Breast epithelium (tissue), 4 donors: ENCODE measurements at places on chromosomes 2 and 18.
A peak's percentile ranks its signal among the peaks of the same experiment; 100 is the strongest.

DNA sequence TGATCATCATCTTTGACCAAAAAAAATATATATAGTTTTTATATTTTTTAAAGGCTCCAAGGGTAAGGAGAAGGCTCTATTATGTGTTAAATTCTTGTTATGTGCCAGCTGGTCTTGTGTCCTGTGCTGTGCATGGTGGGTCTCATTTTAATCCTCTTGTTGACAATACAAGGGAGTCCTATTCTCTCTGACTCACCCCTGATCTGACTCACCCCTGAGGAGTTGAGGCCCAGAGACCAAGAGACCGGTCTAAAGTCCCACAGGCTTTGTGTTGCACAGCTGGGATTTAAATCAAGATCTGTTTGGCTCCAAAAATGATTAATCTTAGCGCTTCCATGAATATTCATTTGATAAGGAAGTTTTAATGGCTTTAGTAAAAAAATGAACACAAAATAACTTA, 25.7 kb downstream of the MC2R start:
- DNase-seq, result no peak

GRCh38 chr2:159050426-159050825, 82.0 kb downstream of the TANC1 start:
- no peak for DNase-seq

DNA sequence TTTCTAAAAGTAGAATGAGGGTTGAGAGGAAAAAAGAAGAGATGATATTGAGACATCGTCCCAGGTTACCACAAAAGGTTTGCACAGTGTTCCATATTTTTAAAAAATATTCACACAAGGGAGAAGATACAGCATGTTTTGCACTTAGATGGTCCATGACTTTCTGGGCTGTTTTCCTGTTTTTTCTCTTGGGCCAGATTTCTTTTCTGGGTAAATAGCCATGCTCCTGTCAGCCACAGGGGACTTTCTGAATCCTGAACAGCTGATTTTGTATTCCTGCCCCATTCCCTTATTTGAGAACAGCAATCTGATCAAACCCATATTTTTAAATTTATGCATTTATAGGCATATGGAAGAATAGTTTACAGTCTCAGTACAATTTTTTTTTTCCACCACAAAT, 185.9 kb upstream of the NRP2 start:
- DNase-seq, result no peak

- no peak for DNase-seq
These were observed 126.4 kb upstream of the MGAT5 start for GRCh38 chr2:134127496-134127895.

GRCh38 chr18:68830256-68831045, 32.6 kb downstream of the CCDC102B start:
- DNase-seq, result no peak

DNA sequence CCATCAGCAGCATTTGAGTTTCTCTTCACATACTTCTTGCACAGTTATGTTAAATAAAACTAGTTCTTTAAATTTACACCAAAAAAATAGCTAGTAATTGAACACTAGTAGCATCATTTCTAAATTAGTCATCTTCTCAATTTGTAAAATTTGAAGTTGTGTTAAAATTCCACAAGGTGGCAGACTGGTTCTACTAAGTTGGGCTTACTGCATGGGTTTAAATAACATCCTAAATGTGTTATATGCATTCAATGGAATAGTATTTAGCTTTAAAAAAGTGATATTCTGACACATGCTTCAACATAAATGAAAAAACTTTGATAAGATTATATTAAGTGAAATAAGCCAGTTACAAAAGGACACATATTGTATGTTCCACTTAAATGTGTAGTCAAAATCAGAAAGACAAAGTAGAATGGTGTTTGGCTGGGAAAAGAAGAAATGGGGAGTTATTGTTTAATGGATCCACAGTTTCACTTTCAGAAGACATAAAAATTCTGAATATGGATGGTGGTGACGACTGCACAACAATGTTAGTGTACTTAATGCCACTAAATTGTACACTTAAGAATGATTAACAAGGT, 28.7 kb upstream of the RPRD1A start:
- DNase-seq, result no peak

DNA sequence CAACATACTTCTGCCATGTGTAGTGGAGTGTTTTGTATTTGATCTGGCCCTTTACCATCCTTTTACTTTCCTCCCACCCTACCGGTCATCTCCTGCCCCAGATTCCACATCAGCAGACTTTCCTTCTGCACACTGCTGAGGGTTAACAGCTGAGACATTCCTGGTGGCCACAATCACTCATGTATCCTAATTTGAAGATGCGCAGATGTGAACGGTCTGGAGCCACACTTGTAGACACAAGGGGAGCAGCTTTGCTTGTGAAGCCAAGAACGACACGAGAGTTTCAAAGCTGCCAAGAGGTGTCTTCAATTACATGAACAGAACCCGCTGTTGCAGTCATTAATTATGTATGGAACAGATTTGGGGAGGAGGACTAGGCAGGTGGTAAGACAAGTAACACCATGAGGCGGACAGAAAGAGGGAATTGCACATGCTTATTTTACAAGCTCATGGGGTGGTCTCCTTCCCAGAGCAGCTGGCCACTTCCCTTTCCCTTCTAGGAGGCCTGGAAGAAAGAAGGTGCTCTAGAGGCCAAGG, 260.7 kb upstream of the KLHL29 start:
- DNase-seq, result no peak

- no peak for DNase-seq
These were observed 59.2 kb upstream of the ATL2 start for GRCh38 chr2:38436227-38436664.

GRCh38 chr18:56641714-56642337, 3.4 kb upstream of the TXNL1 start:
- no peak for DNase-seq

DNA sequence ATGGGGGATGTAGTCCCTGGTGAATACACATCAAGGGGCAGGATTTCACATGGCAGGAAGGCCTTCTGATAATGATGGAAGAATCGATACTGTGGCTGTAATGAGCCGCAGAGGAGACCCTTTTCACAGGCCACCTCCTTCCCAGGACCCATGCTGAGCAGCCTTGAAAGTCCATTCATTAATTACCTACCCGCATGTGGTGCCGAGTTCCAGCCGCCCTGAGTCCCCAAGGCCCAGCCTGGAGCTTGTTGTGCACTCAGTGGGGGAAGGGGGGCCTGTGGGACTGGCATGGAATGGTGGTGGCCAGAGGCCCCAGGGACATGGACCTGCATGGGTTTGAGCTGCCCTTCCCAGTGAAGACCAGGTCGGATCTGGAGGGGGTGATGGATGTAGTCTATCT, 25.5 kb downstream of the ASB18 start:
- DNase-seq, result no peak

- no peak for DNase-seq
These were observed 337.1 kb downstream of the DYSF start for GRCh38 chr2:71790226-71791060.

GRCh38 chr18:48803518-48803917, 147.2 kb downstream of the SMAD7 start:
- peak; percentile 15 for DNase-seq

DNA sequence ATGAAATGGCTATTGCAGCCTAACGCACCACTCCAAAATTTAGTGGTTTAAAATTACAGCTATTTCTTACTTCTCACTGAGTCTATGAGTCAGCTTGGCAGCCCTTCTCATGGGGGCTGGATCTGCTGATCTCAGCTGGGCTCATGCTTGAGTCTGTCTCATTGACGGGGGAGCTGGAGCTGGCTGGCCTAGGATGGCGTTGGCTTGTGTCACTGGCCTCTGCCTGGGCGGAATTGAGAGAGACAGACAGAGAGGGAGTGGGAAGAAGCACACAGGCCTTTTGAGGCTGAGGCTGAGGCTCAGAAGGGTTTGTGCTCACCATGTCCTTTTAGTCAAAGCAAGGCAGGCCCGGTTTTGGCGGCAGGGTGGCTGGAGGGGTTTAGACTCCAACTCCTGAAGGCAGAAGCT, 412.1 kb upstream of the MYT1L start:
- DNase-seq, result peak; percentile 65

- no peak for DNase-seq
These were observed 357.6 kb downstream of the SLC4A3 start for GRCh38 chr2:219985017-219985416.

- no peak for DNase-seq
These were observed 926.9 kb downstream of the TSN start for GRCh38 chr2:122682356-122682755.

DNA sequence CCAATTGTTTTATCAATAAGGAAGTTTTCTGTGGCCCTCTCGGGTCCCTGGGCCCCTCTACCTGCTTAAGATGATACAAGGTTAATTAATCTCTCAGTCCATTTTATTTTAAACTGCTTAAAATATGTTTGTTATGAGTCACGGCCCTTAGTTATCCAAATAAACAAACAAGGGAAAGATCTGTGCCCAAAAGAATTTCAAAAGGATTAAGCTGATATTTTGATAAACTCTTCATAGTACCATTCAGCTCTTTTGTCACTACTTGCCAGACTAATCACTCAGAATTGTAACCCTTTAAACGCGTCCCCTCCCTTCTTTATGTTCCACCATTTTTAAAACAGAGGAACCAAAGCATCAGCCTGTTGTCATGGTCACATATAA, 144.7 kb upstream of the STK17B start:
- DNase-seq, result no peak

DNA sequence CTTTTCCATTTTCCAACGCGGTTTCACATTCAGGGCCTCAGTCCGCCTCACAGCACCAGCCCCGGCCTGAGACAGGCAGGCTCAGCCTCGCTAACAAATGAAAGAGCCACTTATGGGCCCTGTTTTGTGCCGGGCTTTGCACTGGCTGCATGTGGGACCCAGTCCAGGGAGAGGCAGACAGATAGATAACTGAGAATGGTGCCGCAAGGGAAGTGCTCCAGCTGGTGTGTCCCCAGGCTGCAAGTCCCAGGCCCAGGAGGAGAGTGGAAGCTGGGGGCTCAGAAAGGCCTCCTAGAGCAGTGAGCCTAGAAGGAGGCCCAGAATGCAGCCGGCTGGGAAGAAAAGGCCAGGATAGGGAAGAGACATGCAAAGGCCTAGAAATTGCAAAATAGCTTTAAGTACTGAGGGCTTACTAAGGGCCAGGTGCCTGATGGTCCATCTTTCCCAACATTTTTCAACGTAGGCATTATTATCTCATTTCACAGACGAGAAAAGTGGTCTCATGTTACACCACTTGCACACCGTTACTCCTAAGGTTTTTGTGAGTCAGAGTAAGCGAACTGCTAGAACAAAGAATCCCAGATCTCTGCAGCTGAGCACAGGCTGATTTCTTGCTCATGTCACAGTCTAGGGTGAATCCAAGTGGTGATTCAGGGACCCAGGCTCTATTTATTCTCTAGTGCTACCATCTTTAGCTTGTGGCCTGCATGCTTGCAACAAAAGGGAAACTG, 26.0 kb downstream of the ADRA2B start:
- no peak for DNase-seq

DNA sequence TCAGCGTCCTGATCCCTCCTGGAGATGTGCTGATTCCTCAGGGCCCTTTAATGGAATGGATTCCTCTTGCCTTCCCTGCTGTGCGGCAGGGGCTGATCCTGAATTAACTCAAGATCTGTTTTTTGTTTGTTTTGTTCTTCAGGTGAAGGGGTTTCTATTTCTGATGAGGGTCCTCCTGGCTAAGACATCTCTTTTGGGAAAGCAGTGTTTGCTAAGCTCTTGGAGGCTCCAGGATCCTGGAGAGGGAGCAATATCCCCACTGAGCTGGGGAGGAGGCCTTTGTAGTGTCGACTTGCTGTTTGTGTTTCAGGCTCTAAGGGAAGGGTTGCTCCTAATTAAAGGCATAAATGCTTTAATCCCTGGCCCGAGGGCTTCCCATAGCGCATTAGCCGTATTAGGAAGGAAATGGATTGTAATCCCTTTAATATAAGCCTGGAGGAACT, 65.3 kb upstream of the FOXI3 start:
- DNase-seq, result no peak

DNA sequence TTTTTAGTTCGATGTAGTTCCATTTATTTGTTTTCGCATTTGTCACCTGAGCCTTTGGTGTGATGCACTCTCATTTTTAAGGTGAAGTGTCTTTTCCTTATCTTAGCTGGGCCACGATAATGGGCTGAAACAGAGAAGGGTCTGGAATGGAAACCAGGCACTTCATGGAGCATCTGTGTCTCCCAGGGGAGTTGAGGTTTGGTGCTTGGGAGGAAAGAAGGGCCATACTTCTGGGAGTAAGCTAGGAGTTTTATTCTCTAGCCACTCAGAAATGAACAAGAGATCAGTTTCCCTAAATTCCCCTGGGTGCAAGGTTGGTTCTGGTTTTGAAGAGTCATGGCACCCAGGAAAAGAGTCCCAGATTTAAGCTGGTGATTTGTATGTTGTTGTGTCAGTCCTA, 179.4 kb upstream of the CXCR4 start:
- no peak for DNase-seq

DNA sequence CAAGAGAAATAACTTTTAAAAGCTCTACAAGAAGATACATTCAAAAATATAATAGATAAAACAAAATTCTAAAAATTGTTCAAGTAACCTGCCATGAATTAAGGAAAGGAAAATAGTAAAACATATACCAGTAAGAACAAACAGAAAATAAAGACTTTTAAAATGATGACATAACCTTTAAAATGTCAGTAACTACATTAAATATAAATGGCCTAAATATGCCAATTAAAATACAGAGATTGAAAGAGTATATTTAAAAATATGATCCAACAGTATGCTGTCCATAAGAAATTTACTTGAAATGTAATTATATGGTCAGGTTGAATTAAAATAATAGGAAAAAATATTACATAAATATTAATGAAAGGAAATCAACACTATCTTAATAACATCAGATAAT, 911.7 kb upstream of the POU3F3 start:
- DNase-seq, result no peak

DNA sequence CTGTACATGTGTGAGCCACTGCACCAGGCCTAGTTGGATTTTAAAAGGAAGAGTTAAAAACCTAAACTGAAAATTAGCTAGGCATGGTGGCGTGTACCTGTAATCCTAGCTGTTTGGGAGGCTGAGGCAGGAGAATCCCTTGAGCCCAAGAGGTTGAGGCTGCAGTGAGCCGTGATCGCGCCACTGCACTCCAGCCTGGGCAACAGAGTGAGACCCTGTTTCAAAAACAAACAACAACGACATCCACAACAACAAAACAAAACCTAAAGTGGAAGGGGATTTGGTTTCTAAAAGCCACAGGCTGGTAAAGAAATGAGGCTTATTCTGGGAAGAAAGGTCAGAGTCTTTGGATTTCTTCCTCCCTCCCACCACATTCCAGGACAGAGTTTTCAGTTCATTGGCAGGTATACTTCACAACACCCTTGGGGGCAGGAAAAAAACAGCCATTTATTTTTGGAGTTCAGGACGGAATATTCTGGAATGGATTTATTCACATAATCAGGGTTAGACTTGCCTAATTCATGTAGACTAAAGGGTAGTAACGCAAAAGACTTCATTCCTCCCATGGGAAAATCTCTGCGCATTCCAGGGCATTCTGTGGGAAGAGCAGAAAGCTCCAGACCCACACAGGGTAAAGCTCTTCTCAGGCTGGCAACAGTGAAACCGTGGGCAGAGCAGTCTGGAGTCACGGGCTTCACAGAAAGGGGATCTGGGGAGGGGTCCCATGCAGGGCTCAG, 34.9 kb downstream of the TEX44 start:
- no peak for DNase-seq

DNA sequence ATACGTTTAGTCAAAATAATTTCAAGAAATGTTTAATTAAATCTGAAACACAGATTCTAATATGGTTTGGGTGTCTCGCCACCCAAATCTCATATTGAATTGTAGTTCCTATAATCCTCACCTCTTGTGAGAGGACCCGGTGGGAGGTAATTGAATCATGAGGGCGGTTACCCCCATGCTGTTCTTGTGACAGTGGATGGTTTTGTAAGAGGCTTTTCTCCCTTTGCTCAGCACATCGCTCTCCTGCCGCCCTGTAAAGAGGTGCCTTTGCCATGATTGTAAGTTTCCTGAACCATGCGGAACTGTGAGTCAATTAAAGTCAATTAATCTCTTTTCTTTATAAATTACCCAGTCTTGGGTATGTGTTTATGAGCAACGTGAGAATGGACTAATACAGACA, 1045.1 kb upstream of the POU3F3 start:
- DNase-seq, result no peak
